ENCODE measurements at places on chromosomes 5 and 9.

DNA sequence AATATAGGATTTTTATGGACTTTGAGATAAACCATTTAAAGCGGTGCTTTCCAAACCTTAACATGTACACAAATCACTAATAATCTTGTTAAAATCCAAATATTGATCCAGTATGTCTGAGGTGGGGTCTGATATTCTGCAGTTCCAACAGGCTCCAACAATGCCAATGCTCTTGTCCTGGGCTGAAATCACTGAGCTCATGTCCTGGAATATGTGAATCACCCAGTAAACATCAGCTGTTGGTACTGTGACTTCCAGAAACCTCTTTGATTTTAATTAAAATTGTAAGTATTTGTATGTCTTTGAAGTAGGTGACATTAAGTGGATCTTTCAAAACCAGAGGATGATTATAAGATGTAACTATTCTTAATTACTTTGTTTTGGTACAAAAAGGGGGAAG is 52.8 kb upstream of the CAST start:
- DNase-seq = no peak

- DNase-seq = no peak
Measured at GRCh38 chr9:91261417-91261816, 100.3 kb downstream of the AUH start.

DNA sequence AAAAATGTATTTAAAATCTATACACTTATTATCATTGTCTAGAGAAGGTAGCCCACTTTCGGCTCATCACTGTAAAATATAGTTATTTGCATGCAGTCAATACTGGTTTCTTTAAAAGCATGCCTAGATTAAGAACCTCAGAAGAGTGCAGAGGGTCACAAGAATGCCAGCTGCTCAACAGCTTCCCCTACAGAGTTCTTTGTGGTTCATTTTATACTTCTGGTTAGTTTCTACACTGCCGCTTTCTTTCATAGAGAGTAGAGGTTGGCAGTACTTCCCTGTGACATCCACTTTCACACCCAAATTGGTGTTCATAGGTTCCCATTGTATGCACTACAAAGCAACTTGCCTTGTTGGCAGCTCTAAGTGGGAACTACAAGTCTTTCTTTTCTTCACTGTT is 137.3 kb downstream of the KIAA0825 start:
- no peak for DNase-seq

DNA sequence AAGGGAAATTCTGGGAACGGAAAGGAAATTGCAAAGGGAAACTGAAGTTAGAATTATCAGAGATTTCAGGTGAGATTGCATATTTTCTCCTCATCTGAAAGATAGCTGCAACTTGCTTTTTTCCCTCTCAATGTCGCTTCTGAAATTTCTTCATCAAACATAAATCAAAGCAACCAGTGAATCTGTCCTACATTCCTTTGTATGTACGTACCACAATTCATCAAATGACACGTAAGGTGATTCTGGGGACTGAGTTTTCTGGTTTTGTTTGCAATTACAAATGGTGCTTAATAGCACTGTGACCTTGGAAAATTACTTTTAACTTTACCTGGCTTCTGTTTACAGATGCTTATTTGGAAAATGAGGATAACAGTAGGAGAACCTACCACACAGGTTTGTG is 21.9 kb upstream of the CNOT6 start:
- no peak for DNase-seq

- DNase-seq = no peak
Measured at GRCh38 chr5:57863661-57864060, 381.1 kb upstream of the ACTBL2 start.

GRCh38 chr9:97858826-97859225 is 5.8 kb downstream of the FOXE1 start:
- no peak for DNase-seq

GRCh38 chr9:131187957-131188356 is 62.6 kb downstream of the NUP214 start:
- DNase-seq = no peak

DNA sequence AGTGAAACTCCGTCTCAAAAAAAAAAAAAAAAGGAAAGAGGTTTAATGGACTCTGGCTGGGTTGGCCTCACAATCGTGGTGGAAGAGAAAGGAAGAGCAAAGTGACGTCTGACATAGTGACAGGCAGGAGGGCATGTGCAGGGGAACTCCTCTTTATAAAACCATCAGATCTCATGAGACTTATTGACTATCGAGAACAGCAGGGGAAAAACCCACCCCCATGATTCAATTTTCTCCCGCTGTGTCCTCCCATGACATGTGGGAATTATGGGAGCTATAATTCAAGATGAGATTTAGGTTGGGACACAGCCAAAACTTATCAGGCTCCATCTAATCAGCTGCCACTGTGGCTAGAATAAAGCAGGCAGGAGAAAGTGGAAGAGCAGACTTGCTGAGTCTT is 610.4 kb upstream of the NUDT12 start:
- DNase-seq = no peak

DNA sequence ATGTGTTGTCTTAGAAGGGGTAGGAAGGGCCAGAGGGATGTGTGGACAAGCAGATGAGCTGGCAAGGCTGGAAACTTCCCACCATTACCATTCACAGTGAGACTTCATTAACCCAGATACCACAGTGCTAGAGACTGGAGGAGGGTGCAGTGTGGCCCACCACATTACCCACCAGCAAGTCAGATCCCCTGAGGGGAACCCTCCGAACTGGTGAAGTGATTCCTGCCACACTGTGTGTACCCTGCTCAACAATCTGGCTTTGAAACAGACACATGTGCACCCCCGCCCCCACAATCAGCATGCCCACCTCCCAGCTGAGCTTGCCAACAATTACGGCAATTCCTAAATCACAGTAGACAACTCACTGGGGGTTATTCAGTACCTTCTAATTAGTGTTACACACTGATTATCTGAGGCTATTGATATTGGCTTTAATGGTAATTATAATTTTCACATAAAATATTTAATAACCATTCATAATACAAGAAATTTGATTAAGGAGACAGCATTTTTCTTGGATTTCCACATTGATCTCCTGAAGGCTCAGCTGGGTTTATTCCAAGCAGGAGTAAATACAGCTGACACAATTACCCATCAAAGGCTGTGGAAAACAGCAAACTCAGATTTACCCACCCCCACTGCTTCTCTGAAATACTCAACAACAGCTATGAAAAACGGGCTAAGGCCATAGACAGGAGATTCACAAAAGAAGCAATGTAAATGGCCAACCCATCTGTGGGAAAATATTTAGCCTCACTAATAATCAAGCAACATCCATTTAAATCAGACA is 169.3 kb upstream of the FSTL4 start:
- no peak for DNase-seq

DNA sequence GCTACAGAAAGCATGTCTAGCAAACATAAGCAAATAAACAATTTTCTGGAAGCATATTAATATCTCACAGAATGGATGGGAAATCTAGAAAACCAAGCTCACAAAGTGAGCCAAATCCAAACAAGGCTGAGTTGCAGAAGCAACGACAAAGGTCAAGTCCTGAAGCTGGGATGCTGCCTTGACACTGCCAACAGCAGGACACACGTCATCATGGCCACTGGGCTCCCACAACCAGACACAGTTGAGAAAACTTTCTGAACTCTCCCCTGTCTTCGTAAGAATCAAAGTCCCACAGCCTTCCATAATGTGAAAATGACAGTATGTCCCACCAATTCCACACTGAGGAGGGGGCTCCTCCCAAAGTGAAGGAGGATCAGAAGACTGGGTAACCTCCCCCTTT is 37.6 kb downstream of the EPB41L4A start:
- DNase-seq = no peak

- DNase-seq = no peak
Measured at GRCh38 chr9:27719711-27720110, 146.4 kb upstream of the C9orf72 start.

- no peak for DNase-seq
Measured at GRCh38 chr5:102788788-102789187, 33.7 kb downstream of the PAM start.

GRCh38 chr5:74140409-74140808 is 500.1 kb downstream of the ENC1 start:
- DNase-seq = no peak

DNA sequence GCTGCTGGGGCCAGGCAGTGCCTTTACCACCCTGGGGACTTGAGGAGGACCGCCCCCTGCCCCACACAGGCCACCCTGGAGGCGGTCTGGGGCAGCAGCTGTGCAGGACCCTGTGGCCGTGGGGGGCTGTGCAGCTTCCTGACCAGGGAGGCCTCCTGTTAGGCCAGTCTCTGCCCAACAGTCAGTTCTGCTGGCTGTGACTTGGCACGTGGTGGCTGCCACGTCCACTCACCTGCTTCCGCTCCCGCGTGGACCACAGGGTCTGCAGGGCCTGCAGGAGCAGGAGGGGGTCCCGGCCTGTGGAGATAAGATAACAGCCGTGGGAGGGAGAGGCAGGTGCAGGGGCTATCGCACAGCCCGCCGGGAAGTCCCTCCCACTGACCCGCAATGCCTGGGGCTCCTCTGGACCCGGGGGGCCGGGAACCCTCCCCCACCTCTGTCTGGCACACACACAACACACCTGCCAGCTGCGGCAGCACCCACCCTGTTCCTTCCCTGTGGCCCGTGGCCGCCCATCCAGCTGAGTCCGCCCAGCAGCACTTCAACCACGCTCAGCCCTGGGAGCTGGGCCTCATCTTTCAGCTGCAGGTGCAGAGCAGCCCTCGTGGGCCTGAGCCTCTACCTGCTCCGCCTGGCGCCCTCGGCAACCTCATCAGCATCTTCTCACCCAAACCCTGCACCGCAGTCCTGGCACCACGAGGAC is 39.7 kb downstream of the EXD3 start:
- DNase-seq = no peak

DNA sequence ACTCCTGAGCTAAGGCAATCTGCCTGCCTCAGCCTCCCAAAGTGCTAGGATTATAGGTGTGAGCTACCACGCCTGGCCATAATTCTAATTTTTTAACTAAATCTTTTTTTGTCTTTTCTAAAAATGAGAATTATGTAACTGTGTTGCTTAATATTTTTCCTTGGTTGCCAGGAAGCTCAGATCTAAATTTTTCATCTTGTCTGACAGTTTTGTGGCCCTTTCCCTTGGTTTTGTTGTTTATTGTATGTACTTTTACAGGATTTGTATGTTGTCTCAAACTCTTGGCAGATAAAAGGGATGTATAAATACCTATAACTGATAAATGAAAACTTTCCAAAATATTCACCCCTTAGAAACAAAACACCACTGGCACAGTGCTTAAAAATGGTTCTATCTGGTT is 88.2 kb upstream of the KLF9 start:
- no peak for DNase-seq

GRCh38 chr5:4576161-4576748 is 563.9 kb upstream of the ADAMTS16 start:
- no peak for DNase-seq

- DNase-seq = no peak
Measured at GRCh38 chr9:70405808-70406433, 8.5 kb downstream of the KLF9 start.

- DNase-seq = no peak
Measured at GRCh38 chr5:132339502-132339901, 30.0 kb upstream of the SLC22A5 start.
